ENCODE measurements at places on chromosomes 3 and 15. TPM values are rescaled to one million over a fixed set of nuclear protein-coding genes. Genes with fewer than 3 reads are reported as not detected.

PCSK6 gene
- total RNA-seq: 10.7 TPM

MED12L gene
- 0.26 TPM for total RNA-seq

ULK3 gene
- total RNA-seq: 25.5 TPM

SHF gene
- total RNA-seq: 4.7 TPM

ZIC1 gene
- not detected for total RNA-seq

GPR62 gene
- not detected for total RNA-seq

FBXO45 gene
- 3.2 TPM for total RNA-seq

HGD gene
- total RNA-seq: not detected

All from pericardium fibroblast (primary cell).